ENCODE measurements at places on chromosomes 6 and 20.

- no peak for DNase-seq
These were observed 473.7 kb upstream of the JARID2 start for GRCh38 chr6:14772188-14772587.

DNA sequence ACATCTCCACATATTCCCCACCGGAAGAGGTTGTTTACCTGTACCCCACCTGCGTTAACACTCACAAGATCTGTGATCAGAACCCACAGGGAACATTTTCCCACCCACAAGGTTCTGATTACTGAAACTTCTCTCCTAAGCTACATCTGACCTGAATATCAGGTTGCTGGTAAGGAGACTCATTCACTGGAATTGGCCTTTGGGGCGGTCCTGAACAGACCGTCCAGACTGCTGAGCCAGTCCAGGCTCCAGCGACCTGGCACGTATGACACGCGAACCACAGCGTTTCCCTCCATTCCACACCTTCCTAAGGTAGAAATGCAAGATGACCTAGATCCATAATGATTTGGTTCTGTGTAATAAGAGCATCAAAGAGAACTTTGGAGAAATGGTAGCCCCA is 9.8 kb downstream of the VGLL2 start:
- DNase-seq: no peak

- peak; percentile 58 for DNase-seq
These were observed at the start of gene TFAP2C for GRCh38 chr20:56628873-56629463. Gene TFAP2C, plus strand, starts transcription at chr20:56629306. Its CDS starts 239 bp downstream, at chr20:56629545.

DNA sequence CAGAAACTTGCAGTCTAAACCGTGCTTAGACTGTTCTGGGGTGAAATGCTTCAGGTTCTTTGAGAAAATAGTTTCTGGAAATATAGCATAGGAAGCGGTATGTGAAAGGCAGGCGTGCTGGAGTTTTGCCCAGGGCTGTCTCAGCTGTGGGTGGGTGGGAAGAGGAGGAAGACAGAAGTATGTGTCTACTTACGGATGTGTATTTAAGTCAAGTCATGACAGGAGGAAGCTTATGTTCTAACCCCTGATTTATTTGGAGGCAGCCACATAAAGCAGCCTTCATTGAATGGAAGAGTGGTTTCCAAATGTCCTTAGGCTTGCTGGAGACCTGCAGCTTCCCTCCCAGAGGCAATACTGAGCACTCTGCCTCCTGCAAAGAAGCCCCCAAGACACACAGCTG is 345.8 kb upstream of the PRND start:
- no peak for DNase-seq

DNA sequence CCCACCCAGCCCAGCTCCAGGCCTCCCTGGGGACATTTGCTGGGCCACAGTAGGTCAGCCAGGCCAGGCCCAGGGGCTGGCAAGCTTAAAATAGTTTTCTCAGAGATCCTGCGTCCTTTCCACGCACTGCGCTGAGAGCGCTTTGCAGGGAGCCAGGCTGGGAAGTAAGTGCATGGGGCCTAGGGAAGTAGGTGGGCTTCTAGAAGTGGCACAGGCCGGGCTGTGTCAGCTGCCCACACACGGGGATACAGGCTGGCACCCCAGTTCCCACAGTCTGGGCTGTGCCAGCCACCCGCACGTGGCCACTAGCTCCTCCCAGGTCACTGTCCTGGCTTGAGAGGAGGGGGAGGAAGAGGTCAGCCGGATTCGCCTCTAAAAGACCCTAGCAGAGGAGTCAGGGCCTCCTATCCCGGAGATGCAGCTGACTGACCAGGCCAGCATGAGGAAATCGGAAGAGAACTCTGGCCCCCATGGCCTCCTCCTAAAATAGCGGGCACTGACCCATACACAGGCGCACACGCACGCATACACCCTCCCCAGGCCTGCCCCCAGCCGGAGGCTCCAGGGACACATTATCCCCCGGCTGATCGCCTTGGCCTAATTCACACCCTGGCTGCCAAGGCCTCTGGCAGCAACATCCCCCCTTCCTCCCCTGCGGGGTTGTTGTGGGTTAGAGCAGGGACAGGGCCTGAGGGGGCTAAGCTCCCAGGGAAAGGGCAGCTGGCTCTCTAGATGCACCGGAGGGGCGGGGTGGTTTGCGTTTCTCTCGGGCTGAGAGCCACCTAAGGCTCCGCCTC is 5.4 kb downstream of the SLCO4A1 start:
- DNase-seq: no peak
